ENCODE measurements at places on chromosomes 3 and 15.

DNA sequence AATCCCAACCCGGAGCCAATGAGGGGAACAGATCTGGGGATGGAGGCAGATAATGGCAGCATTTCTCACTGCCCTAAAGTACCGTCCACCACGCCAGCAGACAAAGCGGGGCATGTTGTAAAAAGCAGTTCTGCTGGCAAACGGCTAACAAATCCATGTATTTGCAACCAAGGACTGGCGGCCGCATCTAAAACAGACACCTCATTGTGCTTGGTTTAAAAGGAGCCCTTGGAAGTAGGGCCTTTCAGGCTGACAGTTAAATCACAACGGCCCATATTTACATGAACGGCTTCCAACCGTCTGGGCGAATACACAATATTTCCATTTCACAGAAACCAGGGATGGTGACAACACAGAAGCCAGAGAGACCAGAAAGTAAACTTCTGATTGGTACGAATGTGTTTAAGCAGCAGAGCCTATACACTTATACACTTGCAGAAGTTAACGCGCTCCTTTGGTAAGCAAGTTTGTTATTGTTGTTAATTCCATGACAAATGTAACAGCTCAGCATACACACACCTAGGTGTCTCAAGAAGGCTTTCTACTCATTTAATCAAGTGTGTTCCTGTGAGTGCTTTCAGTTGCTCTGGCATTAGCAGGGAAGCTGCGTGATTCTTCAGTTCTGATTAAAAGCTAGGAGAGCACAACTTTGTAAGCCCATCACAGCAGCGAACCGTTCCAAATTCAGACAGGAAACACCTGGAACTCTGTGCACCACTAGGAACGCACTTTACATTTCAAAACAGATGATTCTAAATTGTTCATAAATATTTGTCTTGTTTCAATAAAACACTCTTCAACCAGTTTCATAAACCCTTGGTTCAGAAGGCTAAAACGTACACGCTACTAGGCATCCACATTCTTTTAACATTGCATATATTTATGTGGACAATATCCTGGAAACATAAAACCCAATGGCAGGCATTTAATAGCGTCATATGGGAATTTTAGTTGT is 112.9 kb downstream of the PDZRN3 start:
- no peak for DNase-seq

DNA sequence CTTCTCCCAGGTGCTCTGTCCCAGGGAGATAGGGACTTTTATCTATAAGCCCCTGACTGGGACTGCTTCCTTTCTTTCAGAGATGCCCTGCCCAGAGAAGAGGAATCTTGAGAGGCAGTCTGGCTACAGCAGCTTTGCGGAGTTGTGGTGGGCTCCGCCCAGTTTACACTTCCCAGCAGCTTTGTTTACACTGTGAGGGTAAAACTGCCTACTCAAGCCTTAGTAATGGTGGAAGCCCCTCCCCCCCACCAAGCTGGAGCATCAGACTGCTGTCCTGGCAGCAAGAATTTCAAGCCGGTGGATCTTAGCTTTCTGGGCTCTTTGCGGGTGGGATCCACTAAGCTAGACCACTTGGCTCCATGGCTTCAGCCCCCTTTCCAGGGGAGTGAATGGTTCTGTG is 253.8 kb upstream of the ARL6 start:
- no peak for DNase-seq

GRCh38 chr15:89926158-89926557 is 13.4 kb upstream of the ARPIN start:
- DNase-seq: no peak

GRCh38 chr3:127655641-127656040 is 17.1 kb upstream of the ABTB1 start:
- no peak for DNase-seq

GRCh38 chr3:186097317-186097662 is 11.6 kb downstream of the ETV5 start:
- no peak for DNase-seq

DNA sequence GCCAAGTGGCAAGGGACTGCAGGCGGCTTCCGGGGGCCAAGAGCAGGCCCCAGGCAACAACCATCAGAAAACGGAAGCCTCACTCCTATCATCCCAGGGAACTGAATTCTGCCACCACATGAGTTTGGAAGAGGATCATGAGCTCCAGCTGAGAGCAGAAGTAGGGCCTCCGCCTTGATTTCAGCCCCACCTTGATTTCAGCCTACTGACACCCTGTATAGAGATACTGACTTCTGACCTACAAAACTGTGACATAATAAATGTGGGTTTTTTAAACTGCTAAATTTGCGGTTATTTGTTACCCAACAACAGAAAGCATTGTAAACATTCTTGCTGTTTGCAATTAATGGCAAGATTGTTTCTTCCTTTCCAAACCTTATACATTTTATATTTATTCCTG is 21.6 kb upstream of the RARRES1 start:
- no peak for DNase-seq

- no peak for DNase-seq
Observed at GRCh38 chr3:188486952-188487351, 333.0 kb downstream of the LPP start.

GRCh38 chr15:68364660-68365035 is 67.3 kb downstream of the ITGA11 start:
- DNase-seq: no peak

DNA sequence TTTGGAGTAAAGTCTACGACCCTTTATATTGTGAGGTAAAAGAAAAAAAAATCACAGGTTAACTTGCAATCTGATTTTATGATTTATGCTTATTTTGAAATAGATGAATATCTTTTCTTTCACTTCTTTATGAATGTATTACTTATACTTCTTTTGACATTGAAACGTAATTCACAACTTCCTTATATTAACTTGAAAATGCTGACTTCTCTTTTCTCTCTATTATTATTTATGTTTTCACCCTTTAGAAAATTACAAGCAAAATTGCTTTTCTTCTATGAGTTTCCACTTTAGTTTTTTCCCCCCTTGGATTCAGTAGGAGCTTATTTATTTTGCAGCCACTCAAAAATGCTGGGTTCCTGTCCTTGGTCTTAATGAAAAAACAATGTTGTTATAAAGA is 25.4 kb downstream of the ACP3 start:
- DNase-seq: no peak

- DNase-seq: no peak
Observed at GRCh38 chr15:91318516-91318915, 218.5 kb downstream of the SV2B start.

DNA sequence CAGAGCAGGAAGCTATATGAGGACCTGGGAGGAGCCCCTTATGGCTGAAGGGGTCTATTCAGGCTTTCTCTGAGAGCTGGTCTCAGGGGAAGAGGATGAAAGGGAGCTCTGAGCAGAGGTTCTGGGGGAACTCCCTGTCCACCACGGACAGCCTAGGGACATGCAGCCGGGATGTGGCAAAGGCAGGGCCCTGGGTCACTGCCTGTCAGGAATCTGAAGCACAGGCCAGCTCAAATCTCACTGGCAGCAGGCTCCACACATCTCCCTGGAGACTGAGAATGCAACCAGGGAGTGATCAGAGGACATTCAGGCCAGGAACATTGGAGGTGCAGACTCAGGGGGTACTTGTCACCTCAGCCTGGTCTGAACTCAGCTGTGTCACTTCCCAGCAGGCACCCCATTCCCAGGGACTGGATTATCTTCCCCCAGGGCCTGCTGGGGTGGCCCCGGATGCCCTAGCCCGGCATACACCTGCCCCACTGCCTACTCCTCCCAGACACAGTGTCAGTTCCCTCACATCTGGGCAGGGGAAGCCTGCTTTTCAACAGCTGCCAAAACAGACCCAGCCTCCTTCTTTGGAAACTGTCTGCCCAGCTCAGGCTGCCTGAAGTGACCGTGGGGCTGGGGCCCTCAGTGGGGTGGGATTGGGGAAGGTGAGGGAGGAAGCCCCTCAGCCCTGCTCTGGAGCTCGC is 18.3 kb upstream of the SEMA3F start:
- DNase-seq: no peak

All from CD4-positive, alpha-beta T cell treated with Interleukin-6 for 4 hours (primary cell).